ENCODE measurements at places on chromosomes 3 and 15.

- DNase-seq, result no peak
These were observed 84.6 kb upstream of the CDV3 start for GRCh38 chr3:133488785-133489367.

- no peak for DNase-seq
These were observed 78.8 kb downstream of the TLE3 start for GRCh38 chr15:70018646-70019600.

- DNase-seq, result no peak
These were observed 99.5 kb downstream of the APBA2 start for GRCh38 chr15:28985316-28985645.

GRCh38 chr3:59482684-59483083, 432.9 kb upstream of the CFAP20DC start:
- DNase-seq, result no peak

- no peak for DNase-seq
These were observed 1092.5 kb upstream of the EPHA6 start for GRCh38 chr3:95721938-95722337.

DNA sequence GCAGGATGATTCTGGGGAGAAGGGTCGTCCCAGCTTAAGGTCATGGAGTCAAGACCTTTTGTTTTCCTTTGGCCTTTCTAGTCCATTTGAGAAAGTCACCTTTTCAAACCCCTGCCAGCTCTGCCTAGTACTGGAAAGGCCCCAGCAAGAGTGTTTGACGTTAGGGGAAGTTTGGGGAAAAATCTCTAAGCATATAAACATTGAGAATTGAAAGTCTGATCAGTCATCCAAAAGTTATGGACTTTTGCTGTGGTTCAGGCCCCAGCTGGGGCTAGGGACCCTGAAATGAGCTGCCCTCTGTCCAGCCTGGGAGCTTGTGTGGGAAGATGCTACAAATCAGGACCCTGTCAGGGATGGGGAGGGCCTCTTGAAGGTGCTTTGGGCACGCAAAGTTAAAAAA, 21.6 kb downstream of the SLC6A6 start:
- no peak for DNase-seq

DNA sequence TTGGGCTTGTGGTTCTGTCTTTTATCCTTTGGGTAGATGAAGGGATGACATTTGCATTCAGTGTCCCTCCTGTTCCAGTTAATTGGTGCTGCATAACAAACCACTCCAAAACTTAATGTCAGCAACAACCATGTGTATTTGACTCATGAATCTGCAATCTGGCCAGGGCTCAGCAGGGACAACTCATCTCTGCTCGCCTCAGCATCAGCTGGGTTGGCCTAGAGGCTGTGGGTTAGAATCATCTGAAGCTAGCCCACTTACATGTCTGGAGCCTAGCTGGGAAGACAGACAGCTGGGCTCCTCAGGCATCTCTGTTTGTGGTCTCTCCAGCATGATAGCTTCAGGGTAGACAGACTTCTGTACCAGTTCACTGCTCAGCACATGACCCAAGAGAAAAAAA, 92.0 kb downstream of the TMEM108 start:
- no peak for DNase-seq

GRCh38 chr3:120460862-120461261, 10.1 kb upstream of the FSTL1 start:
- no peak for DNase-seq

DNA sequence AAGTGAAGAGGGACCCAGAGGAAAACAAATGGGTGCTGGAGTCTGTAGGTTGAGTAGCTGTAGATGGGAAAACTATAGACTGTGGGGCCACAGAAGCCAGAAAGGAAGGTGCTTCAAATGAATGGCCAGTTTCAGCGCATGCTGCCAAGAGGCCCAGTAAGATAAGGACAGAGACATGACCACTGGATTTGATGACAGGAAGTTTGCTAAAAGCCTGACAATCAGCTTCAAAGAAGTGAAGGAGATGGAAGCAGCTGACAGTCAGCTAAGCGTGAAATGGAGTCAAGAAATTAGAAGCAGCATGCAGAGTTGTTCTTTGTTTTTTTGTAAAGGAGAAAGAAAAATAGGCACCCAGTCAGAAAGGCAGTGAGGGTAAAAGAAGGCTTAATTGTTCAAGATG, 24.9 kb downstream of the TXNRD3 start:
- no peak for DNase-seq

GRCh38 chr15:75508840-75509532, 57.5 kb upstream of the SIN3A start:
- DNase-seq, result no peak

DNA sequence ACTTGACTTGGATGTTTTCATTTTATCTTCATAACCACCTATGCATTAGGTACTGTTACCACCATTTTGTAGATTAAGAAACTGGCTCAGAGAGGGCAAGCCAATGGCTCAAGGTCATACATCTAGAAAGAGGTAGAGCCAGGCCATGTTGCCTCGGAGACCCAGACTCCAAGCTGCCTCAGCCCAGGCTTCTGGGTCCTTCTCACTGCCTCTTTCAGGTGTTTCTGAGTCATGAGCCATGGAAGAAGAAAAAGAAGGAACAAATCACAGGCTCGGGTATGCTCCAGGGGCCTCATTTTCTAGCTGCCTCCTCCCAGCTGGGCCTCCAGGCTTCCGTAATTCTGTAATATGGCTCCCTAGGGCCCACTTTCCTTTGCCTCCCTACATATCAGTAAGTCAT, 226.5 kb upstream of the TOPAZ1 start:
- no peak for DNase-seq

DNA sequence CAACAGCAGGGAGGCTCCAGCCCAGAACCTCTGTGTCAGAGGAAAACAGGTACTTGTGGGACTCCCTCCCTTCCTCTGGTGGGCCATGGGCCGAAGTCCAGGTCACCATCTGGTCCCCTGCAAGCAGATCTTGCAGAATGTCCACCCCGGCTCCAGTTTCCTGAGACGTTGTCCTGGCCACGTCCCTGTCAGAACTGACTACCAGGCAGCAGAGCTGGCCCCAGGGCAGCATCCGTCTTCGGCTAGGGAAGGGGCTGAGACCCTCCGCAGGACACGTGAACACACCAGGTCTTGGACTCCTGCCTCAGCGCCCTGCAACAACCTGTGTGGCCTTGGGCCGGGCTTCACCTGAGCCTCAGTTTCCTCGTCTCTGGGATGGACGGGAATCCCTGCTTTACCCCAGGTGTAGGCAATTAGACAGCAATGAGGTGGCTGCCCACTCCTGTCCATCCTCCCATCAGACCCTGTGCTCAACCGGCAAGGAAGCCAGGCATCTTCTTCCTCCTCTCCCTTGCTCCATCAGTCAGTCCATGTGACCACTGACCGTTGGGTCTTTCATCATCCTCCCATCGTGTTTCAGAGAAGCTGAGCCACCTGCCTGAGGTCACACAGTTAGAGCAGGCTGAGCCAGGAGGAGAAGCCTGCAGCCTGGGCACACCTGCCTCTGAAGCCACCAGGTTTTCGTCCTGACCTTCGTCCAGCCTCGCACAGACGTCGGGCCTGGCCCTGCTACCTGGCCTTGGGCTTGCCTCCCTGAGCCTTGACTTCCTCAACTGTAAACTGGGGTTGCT, 8.9 kb upstream of the PRKCD start:
- no peak for DNase-seq

DNA sequence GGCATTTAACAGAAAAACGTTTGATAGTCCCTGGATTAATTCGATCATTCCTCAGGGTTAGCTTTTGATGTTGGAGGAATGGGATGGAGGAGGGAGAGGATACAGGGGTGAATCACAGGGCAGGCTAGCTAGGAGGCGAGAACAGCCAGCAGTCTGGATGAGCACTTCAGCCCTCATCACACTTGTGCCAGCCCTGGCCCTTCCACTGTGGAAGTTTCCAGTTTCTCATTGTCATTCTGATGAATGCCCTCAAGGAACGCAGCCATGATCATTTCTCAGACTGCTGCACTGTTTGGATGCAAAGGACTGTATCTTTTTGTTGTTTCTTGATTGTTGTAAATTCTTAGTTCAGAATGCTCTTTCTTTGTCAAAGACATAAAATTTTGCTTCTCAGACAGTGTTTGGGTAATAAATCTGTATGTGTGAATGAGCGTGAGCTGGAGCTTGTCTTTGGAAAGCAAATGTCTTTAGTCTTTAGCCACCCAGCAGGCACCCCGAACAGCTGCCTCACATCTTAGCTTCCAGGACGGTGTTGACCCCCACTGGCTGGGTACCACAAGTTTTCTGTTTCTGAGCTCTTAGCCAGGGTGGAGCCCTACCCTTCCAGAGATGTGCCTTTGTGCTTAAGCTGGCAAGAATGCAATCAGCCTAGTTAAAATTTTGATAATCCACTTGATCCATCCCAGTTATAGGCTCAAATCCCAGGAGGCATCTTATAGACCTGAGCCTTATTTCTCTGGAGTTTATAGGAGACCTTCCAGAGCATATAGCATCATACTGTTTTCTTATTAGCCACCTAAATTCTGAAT, 121.1 kb downstream of the PDCD6IP start:
- no peak for DNase-seq

GRCh38 chr15:66841953-66842681, 140.1 kb downstream of the SMAD6 start:
- DNase-seq, result peak; percentile 32

DNA sequence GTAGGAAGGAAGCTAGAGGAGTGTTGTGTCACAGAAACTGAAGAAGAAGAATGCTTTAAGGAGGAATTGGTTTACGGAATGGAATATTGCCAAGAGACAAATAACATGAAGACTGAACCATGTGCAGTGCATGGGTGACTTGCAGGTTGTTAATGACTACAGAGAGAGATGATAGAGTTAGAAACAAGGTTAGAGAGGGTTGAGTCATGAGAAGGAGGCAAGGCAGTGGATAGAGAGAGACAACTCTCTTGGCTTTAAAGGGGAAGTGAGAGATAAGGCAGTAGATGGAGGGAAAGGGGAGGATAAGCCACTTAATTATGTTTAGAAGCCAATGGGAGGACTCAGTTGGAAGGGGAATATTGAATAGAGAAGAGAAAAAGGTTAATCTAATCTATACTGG, 119.3 kb upstream of the CCNL1 start:
- no peak for DNase-seq

GRCh38 chr3:113354307-113354706, 87.0 kb downstream of the CFAP44 start:
- DNase-seq, result no peak

DNA sequence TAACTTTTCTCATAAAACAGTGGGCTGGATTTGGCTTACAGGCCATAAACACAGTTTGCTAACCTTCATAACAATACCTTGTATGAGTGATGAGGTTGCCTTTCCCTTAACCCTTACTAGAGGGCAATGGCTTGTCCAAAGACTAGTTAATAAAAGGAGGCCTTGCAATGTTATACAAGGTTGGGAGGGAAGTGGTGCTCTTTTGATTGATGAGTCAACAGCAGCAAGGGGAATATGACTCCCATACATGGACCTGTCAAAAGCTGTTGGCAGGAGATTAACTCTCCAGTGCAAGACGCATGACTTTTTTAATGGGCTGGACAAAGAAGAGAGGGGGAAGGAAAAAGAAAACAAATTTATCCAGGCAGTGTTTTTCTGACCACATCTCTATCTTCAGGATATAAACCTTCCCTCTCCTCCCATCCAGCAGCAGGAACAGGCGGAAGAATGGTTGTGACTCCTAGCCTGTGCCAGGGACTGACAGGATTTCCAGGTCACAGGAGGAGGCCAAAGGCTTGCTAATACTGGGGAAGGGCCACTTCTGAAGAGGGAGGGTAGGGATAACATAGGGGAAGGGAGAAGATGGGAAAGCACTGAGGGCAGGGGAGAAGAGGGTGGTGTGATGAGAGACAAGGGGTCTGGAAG, 35.2 kb upstream of the ARL14 start:
- DNase-seq, result no peak

DNA sequence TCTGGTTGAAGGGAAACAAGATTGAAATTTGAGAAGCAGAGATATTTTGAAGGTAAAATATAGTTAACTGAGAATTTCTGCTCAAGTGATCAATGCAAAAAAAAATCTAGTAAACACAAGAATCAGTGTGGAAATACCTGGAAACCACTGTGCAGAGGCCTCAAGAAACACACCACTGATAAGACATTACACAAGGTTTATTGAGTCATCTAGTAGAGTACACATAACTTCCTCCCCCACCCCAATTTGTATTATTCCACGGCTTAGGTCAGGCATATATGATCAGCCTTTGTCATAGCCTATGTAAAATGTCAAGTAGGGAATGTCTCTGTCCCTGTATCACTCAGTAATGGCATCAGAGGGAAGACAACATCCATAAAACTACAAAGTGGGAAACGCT, 447.8 kb upstream of the BCHE start:
- DNase-seq, result no peak
